Epithelial cell of umbilical artery (primary cell): ENCODE measurements at places on chromosomes 7 and 10. TPM values are rescaled to one million over a fixed set of nuclear protein-coding genes. Genes with fewer than 3 reads are reported as not detected.

Gene PIK3AP1
- total RNA-seq: 0.30 and 0.32 TPM in 2 replicates

Gene GALNT17
- total RNA-seq: not detected in 2 replicates

Gene WNT8B
- total RNA-seq: not detected in 2 replicates

Gene HABP2
- not detected in 2 replicates for total RNA-seq

Gene ERVW-1
- not detected in 2 replicates for total RNA-seq

Gene TMEM139
- total RNA-seq: under 0.01 and 0.61 TPM in 2 replicates

Gene FERD3L
- not detected in 2 replicates for total RNA-seq

Gene CLDN3
- total RNA-seq: 0.30 and 0.32 TPM in 2 replicates

Gene LRRC17
- 106 and 124 TPM in 2 replicates for total RNA-seq

Gene NEUROD6
- total RNA-seq: not detected in 2 replicates

Gene ASB4
- not detected in 2 replicates for total RNA-seq

Gene NPY
- not detected in 2 replicates for total RNA-seq
